ENCODE measurements at places on chromosomes 5 and 9.
A peak's percentile ranks its signal among the peaks of the same experiment; 100 is the strongest.

DNA sequence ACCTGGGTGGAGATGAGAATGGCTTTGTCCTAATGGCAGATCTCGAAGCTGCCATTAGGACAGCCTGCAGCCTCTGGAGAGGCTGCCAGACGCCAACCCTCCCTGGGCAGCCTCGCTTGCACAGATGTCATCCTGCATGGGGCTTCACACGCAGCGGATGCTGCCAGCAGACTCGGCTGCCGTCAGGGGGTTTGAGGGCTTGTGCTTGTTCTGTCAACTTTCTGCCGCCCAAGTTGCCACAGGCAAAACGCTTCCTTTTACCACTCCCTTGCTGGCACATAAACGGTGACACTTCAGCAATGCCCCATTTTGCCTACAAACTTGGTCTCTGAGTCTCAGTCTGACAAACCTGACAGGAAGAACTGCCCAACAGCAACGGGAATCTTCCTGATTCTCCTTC, 24.7 kb downstream of the DAP start:
- DNase-seq = no peak

DNA sequence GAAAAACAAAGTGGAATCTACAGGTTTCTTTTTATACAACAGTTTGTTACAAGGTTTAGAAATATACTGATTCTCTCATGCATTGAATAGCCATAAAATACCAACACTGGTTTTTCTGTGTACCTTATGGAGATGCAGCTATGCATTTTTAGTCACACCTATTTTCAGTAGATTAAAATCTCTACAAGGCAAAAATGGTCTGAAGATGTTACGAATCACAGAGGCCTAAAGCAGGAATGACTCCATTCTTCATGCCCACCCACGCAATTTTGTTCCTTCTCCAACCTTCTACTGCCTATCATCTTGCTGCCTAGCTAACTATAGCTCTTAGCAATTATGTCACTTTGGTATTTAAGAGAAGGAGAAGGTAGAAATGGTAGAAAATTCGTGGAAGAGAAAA, 9.9 kb downstream of the PLK2 start:
- DNase-seq = no peak

- DNase-seq = no peak
These were observed 118.8 kb upstream of the RPS23 start for GRCh38 chr5:82396871-82397514.

GRCh38 chr9:91515074-91515687, 91.5 kb upstream of the NFIL3 start:
- no peak for DNase-seq

DNA sequence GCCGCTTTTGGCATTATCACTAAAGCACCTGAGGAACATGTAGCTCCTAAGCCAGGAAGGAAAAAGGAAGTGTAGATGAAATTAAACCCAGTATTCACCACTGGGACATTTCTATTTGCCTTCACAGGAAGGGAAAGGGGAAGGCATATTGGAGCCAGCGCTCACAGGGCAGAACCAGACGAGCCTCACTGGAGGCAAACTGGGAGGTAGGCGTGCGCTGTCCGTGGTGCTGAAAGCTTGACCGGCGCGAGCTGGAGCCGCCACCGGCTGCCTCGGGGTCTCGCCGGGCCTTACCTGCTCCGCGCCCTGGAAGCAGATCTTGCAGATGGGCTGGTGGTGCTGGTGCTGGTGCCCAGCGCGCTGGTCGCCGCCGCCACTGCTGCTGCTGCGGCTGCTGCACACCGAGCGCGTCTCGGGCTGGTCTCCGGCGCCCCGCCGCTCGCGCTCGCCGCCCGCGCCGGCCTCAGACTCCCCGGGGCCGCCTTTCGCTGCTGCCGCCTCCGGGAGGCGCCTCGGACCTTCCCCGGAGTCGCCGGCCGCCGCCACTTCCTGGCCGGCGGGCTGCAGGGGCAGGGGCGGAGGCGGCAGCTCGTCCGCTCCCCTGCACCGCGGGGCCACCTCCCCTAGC, 732 bp downstream of the MARCHF11 start:
- no peak for DNase-seq

- no peak for DNase-seq
These were observed 308.8 kb downstream of the EFNA5 start for GRCh38 chr5:107361945-107362344.

GRCh38 chr5:96736937-96737336, 70.8 kb downstream of the ERAP1 start:
- no peak for DNase-seq

- no peak for DNase-seq
These were observed 315 bp downstream of the PIK3R1 start for GRCh38 chr5:68215898-68216244.

- no peak for DNase-seq
These were observed 199.1 kb downstream of the KDM4C start for GRCh38 chr9:6956879-6957278.

DNA sequence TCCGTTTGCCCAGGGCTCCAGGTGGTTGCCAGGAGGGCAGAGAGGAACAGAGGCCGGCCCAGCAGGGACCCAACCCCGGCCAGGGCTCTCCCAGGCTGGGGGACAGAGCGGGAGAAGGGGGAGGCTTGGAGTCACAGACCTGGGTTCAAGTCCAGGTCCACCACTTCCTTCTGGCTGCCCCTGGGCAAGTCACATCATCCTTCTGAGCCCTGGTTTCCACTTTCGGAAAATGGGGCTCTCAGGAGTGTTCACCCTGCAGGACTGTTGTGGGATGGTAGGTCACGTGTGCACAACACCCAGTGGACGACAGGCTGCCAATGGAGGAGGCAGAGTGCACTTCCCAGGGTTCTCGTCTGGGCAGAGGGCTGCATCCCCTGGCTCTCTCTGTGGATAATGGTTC, 245.4 kb downstream of the PBX3 start:
- no peak for DNase-seq

GRCh38 chr5:176740131-176740701, 70.1 kb upstream of the UNC5A start:
- no peak for DNase-seq

DNA sequence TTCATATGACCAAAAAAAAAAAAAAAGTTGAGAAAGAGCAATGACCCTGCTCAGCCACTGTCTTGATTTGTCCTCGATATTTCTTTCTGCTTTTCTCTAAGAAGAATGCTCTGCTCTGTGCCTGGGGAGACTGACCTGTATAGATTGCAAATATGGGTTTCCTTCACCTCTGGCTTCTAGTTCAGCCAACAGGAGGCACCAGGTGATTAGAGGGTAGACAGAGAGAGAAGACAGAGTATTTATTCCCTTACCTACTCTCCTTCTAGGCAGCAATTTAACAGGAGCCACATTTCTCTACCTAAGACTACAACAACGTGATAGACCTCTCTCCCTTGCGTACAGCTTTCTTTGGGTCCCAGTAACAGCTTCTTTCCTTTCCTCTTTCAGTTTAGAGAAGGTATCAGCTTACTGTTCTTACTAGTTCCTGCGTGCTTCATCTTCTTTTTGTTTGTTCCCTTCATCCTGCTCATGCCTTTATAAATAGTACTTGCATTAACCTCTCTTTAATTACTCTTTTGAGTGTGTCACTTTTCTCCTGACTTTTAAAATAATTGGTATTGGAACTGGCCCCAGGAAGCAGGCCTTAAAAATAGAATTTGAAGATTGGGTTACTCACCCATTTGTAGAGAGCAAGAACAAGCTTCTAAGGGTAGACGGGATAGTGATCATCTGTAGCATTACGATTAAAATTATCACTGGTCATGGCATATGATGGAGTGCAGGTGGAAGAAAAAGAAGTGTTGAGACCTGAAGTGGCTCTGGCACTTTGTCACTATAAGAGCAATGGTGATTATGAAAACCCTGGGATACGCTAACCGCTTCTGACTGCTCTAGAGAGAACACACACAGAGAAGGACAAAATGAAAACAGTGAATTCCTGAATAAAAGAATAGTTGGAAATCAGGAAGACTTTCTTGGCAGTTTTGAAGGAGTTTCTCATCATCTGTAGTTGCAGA, 161.2 kb upstream of the FSTL4 start:
- DNase-seq = no peak

DNA sequence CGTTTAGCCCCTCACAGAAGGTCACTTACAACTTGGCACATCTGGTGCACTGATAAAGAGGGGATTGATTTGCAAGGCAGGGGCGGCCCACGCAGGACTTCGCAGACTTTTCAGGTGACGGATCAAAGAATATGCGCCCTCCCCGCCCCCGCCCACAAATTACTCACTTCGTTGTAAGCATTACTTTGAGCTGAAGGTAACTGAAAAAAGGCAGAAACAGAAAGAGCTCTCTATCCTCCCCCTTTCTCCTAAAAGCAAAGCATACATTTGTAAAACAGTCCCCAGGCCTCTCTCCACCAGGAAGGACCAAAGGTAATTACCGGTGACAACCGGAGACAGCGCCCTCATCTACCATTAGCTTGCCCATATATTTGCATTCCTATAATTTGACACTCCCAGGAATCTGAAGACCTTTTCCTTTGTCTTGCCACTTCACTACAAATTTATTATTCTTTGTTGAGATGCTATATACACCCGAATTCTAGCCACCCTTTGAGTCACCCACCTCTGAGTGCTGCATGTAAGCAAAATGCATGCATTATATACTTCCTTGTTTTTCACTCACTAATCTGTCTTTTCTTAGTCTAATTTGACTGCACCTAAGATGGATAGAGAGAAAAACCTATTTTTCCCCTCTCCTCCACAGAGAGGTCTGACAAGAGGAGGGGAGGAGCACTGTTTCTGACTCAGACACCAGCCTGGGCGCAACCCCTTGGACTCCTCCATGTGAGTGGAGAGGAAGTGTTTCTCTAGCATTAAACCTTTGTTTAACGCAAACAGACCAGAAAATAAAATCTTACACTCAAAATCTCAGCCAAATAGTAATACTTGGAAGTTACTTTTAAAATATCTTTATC, 74.7 kb upstream of the SPIN1 start:
- no peak for DNase-seq

- DNase-seq = no peak
These were observed 17.8 kb downstream of the C9orf85 start for GRCh38 chr9:71929223-71929622.

DNA sequence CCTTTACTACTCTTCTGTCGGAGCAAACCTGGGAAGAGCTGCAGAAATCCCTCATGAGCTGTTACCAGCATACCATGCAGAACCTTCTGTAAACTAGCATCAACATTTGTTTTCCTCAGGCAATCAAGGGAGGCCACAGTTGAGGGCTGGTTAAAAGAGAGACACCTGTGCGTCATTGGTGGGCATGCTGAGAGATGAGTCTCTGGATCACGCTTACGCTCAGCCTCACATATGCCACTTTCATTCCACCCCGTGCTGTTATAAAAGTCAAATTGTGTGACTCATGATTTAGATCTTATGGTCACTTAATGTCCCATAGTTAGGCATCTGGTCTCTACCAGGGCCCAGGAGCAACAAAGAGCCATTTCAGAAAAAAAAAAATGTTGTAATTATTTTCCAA, 18.1 kb upstream of the ICE1 start:
- no peak for DNase-seq

- DNase-seq = peak; percentile 75
These were observed at the start of gene ENC1 for GRCh38 chr5:74640450-74640953. TSS of gene ENC1 (minus strand) at chr5:74640728. CDS start at chr5:74636485, 4,243 bp downstream.

- peak; percentile 95 for DNase-seq
These were observed 124.4 kb downstream of the RFX3 start for GRCh38 chr9:3401221-3401954.

DNA sequence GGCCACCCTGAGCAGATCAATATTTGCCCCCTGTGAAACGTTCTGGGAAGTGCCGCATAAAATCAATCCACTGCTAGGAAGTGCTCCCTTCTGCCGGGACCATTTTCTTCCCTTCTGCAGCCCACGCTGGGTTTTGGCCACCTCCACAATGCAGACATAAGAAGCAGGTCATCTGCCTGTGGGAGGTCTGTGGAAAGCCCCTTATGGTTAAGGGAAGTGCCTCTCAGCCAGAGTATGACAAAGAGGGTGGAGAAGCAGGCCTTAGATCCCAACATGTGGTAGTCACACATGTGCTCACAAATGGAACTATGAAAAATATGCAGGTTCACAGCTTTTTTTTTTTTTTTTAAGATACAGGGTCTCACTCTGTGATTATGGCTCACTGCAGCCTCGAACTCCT, 82.8 kb downstream of the SLC1A3 start:
- no peak for DNase-seq

- no peak for DNase-seq
These were observed 34.0 kb upstream of the SLC28A3 start for GRCh38 chr9:84374516-84374915.

GRCh38 chr5:114859438-114859735, 310.3 kb downstream of the TRIM36 start:
- no peak for DNase-seq

DNA sequence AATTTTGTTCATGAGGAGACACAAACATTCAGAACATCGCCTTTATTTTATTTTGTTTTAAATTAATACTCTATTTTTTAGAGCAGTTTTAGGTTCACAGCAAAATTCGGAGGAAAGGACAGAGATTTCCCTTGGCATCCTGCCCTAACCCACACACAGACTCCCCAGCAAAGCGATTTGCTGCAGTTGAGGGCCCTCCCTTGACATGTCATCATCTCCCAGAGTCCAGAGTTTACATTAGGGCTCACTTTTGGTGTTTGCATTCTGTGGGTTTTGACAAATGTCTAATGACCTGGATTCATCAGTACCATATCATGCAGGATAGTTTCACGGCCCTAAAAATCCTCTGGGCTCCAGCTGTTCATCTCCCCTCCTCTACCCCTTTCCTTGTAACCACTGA, 33.6 kb upstream of the COL5A1 start:
- DNase-seq = no peak

DNA sequence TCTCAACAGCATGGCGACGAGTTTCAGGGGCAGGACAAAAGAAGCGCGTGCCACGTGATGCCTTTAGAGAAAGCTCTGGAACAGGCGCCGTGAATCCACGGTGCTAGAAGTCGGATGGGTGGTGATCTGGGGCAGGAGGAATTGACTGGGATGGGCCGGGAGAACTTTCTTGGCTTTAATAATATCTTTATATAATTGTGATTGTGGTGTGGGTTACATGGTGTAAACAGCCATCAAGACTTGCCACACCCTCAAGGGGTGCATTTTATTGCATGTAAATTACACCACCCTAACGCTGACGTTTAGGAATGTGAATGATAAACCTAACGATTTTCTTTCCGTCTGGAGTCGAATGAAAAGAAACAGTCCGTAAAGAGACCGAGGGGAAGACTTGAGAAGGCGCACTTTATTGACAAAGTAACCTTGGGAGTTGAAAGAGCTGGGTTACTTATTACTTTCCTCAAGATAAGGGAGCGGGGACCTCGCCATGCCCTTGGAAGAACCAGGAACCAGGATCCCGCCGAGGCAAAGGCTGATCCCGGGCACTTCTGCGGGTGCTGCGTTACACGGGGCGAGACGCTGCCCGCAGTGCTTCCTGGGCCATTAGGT, 8.5 kb downstream of the NRARP start:
- no peak for DNase-seq

- DNase-seq = no peak
These were observed 694.8 kb downstream of the SEMA5A start for GRCh38 chr5:8851101-8851500.

- no peak for DNase-seq
These were observed 60.4 kb downstream of the USP20 start for GRCh38 chr9:129895376-129896268.

DNA sequence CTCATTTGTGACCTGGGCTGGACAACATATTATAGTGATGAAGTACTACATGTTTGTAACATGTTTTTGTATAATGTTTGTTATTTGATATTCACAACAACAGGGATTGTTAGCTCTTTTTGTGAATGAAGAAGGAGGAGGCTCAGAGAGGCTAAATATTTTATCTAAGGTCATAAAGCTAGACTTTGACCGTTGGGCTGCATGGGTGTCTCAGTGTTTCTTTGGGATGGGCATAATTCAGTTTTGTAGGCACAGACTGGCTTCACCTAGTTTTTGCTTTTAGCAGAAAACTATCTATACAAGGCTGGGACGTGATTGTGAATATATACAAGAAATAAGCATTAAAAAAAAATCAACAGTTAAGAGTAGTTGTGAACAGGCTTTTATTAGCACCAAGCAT, 15.0 kb upstream of the GNG10 start:
- no peak for DNase-seq
